Hepatocyte (in vitro differentiated cells): ENCODE measurements at places on chromosomes 6 and 20. TPM values are rescaled to one million over a fixed set of nuclear protein-coding genes. Genes with fewer than 3 reads are reported as not detected.
A peak's percentile ranks its signal among the peaks of the same experiment; 100 is the strongest.

The RIPK1 gene
- 14.0 and 14.6 TPM in 2 replicates for polyA plus RNA-seq

The SLC52A3 gene
- 0.35 and 1.0 TPM in 2 replicates for polyA plus RNA-seq

The STMN3 gene
- polyA plus RNA-seq: 17.3 and 18.2 TPM in 2 replicates

The ASIP gene
- 2.3 and 3.3 TPM in 2 replicates for polyA plus RNA-seq

The PPARD gene
- 17.4 and 20.4 TPM in 2 replicates for polyA plus RNA-seq

The NCOA6 gene
- polyA plus RNA-seq: 22.6 and 23.5 TPM in 2 replicates

The ADGRG6 gene
- 13.9 and 15.0 TPM in 2 replicates for polyA plus RNA-seq

DNA sequence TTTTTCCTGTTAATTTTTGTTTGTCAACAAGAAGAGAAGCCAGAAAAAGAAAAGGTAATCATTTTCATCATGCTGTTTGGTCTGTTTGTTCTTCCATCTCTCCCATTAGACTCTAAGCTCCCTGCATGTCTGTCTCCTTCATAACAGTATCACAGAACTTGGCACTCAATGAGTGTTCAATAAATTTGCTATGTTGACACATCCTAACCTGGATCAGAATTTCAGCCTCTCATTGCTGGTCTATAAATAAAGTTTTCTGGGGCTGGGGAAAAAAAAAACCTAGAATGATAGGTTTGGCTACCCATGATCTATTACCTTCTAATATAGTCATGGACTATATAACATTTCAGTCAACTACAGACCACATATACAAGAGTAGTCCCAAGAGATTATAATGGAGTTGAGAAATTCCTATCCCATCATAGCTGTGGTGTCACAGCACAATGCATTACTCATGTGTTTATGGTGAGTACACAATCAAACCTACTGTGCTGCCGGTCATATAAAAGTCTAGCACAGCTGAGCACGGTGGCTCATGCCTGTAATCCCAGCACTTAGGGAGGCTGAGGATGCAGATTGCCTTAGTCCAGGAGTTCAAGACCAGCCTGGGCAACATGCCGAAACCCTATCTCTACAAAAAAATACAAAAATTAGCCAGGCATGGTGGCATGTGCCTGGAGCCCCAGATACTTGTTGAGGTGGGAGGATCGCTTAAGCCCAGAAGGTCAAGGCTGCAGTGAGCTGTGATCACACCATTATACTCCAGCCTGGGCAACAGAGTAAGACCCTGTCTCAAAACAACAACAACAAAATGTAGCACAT lies 5.9 kb downstream of the NUDT3 start:
- H3K4me1 ChIP-seq: peaks cover 26% of the 10 kb centered on the region
- H3K36me3 ChIP-seq: no peaks in the 10 kb centered on the region
- no peaks in the 10 kb centered on the region for H3K27me3 ChIP-seq
- no peak overlapping the region for H3K4me3 ChIP-seq
- DNase-seq: peak; percentile 40
- peak overlapping the region; percentile 6 for H3K27ac ChIP-seq

- H3K4me3 ChIP-seq: no peak overlapping the region
- no peak for DNase-seq
- H3K27me3 ChIP-seq: no peaks in the 10 kb centered on the region
These were observed 286.2 kb downstream of the PREX1 start for GRCh38 chr20:48541581-48542071.

GRCh38 chr20:62765432-62766070 lies 30.7 kb upstream of the MRGBP start:
- H3K4me3 ChIP-seq: no peak overlapping the region
- DNase-seq: no peak

DNA sequence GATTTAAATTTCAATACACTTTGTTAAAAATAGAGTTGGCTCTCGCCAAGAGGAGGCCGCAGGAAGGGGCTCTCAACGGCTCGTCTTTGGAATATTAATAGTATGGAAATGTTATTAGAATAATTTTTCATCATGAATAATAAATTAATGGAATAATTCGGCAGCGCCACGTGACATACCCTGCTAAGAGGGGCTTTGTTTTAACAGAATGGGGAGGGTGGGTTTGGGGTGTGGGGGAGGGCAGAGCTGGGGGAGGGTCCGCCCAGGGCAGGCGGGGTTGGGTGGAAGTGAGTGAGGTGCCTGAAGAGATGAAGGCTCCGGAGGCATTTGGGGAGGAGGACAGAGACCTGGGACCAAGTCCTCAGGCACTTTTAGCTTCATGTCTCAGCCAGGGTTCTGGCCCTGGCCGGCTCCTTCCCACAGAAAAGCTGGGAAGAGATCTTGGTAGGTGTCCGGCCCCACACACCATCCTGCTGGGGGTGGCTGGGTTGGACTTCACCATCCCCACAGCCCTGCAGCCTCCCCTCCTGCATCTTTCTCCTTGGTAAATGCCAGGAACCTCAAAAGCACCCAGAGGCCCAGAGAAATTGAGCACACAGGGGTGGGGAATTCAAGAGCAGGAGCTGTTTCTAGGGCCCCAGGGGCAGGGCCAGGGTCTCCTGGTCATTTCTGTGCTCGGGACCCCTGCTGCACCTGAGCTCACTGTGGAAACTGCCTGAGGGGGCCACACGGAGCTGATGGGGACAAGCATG lies 93.6 kb upstream of the BHLHE23 start:
- H3K27me3 ChIP-seq: peaks cover 32% of the 10 kb centered on the region
- H3K27ac ChIP-seq: no peak overlapping the region
- H3K4me3 ChIP-seq: no peak overlapping the region

DNA sequence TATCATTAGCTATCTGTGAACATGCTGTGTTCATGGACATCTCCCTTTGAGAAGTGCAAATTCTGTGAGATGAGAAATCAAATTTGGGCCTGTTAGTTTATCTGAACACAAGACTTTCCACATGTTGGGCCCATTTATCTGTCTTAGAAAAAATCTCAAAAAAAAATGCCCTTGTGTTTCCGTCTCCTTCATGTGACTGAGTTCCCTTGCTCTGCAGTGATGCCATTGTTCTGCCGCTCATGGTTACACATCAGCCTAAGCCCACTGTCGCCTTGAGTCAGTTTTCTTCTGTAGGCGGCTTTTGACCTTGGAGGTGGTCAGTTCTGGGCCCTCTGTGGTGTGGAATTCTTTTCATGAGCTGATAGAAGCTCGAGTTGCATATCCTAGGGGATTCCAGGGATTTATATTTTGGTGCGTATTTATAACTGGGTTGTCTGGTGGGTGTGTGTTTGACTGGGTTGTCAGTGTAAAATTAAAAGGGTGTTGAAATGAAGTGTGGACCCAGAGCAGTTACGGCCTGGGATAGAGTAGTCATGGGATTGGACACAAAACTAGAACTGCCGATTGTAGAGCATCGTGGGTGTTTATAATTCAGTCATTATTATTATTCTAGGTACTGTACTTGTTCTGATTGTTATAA lies 156.7 kb downstream of the JARID2 start:
- H3K4me3 ChIP-seq: no peak overlapping the region
- no peak for DNase-seq
- peaks cover 45% of the 10 kb centered on the region for H3K4me1 ChIP-seq
- no peaks in the 10 kb centered on the region for H3K27me3 ChIP-seq
- H3K36me3 ChIP-seq: no peaks in the 10 kb centered on the region
- peak overlapping the region; percentile 66 for H3K27ac ChIP-seq

- no peak for DNase-seq
- H3K27me3 ChIP-seq: peaks cover 5% of the 10 kb centered on the region
- H3K36me3 ChIP-seq: no peaks in the 10 kb centered on the region
- no peak overlapping the region for H3K4me3 ChIP-seq
These were observed 41.8 kb upstream of the SAYSD1 start for GRCh38 chr6:39156801-39157200.

GRCh38 chr6:102387326-102388033 lies 994.0 kb downstream of the GRIK2 start:
- no peaks in the 10 kb centered on the region for H3K27me3 ChIP-seq
- no peak overlapping the region for H3K27ac ChIP-seq
- no peaks in the 10 kb centered on the region for H3K36me3 ChIP-seq

- H3K36me3 ChIP-seq: no peaks in the 10 kb centered on the region
- peak overlapping the region; percentile 42 for H3K27ac ChIP-seq
- no peak for DNase-seq
- no peak overlapping the region for H3K4me3 ChIP-seq
- peaks cover 6% of the 10 kb centered on the region for H3K4me1 ChIP-seq
- no peaks in the 10 kb centered on the region for H3K27me3 ChIP-seq
These were observed 396.3 kb upstream of the EYS start for GRCh38 chr6:66103354-66103753.

DNA sequence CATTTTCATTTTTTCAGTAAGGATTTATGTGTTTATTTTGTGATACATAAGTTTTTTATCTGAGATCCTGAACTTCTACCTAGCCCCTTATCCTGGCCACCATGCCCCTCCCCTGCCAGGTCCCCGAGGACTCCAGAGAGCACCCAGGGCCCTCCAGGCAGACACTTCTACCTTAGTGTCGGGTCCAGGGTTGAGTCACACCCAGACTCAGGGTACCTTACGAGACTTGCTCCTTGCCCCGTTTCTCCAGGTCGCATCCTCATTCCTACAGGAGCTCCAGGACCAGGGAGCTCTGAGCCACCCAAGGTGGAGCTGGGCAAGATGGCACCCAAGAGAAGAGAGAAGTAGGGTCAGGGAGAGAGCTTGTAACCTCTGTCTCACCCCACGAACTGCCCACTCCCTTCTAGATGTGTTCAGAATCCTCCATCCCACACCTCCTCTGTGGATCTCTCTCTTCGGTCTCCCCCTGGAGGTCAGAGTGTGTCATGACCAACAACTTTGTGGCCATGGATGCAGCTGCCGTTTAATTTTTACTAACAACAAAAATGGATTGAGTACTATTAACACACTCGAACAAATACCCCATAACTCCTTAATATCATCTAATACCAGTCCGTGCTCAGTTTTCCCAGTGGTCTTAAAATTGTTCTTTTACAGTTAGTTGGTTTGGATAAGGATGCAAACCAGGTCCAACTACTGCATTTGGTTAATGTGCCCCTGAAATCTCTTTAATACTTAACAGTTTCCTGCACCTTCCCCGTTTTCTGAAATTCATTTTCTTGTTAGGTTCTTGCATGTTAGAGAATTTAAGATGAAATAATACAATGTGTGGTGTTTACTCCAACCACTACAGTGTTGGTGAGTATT lies 130.6 kb upstream of the INSM1 start:
- no peak overlapping the region for H3K4me3 ChIP-seq
- H3K27me3 ChIP-seq: no peaks in the 10 kb centered on the region
- DNase-seq: peak; percentile 70
- H3K27ac ChIP-seq: no peak overlapping the region
- no peaks in the 10 kb centered on the region for H3K36me3 ChIP-seq

DNA sequence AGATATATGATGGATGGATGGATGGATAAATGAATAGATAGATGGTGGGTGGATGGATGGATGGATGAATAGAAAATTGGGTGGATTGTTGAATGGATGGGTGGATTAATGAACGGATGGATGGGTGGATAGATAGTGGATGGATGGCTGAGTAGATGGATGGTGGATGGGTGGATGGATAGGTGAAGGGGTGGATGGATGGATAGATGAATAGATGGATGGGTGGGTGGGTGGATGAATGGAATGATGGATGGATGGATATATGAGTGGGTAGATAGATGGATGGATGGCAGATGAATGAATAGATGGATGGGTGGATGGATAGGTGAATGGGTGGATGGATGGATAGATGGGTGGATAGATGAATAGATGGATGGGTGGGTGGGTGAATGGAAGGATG lies 80.7 kb upstream of the NEDD9 start:
- no peaks in the 10 kb centered on the region for H3K27me3 ChIP-seq
- peaks cover 20% of the 10 kb centered on the region for H3K4me1 ChIP-seq
- H3K4me3 ChIP-seq: no peak overlapping the region
- no peak overlapping the region for H3K27ac ChIP-seq
- no peak for DNase-seq

DNA sequence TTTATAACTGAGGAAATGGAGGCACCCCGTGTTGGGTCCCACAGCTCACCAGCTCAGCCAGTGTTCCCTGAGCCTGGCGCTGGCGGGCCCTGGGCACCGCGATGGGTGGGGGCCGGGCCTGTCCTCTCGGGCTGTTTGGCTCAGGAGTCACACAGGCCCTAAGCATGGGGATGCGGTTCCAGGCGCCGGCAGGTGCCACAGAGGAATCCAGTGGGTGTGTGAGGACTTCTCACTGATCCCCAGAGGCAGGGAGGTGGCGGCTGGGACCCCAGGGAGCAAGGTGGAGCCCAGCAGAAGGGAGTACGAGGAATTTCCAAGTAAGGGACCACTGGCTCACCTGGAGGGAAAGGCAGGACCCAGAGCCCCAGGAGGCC lies 57.5 kb downstream of the IRF4 start:
- no peak overlapping the region for H3K4me3 ChIP-seq
- H3K27ac ChIP-seq: no peak overlapping the region
- no peaks in the 10 kb centered on the region for H3K4me1 ChIP-seq
- no peaks in the 10 kb centered on the region for H3K36me3 ChIP-seq
- no peak for DNase-seq

- H3K27me3 ChIP-seq: peaks cover 35% of the 10 kb centered on the region
- peak overlapping the region; percentile 68 for H3K4me3 ChIP-seq
- DNase-seq: peak; percentile 30
- H3K4me1 ChIP-seq: peaks cover 9% of the 10 kb centered on the region
- H3K36me3 ChIP-seq: no peaks in the 10 kb centered on the region
- H3K27ac ChIP-seq: peak overlapping the region; percentile 91
These were observed 585 bp downstream of the PSMB9 start for GRCh38 chr6:32854376-32855178.

DNA sequence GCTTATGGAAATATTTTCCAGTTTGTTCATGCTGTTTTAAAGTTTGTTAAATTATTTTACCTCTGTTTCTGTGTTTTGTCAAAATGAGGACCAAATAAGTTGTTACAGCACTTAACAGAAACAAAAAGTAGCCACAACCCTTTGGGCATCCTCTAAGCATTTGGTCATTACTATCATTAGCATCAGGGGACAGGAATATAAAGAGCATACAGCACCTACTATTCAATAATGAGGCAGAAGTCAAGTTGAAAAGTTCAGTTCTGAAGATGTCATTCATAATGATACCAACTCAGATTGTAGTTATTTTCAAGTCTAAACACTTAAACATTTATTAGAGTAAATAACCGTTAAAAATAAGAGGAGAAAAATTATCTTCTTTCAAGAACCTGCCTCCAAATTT lies 862.3 kb upstream of the FLRT3 start:
- H3K4me3 ChIP-seq: no peak overlapping the region
- H3K27ac ChIP-seq: no peak overlapping the region
- DNase-seq: no peak
- no peaks in the 10 kb centered on the region for H3K4me1 ChIP-seq

DNA sequence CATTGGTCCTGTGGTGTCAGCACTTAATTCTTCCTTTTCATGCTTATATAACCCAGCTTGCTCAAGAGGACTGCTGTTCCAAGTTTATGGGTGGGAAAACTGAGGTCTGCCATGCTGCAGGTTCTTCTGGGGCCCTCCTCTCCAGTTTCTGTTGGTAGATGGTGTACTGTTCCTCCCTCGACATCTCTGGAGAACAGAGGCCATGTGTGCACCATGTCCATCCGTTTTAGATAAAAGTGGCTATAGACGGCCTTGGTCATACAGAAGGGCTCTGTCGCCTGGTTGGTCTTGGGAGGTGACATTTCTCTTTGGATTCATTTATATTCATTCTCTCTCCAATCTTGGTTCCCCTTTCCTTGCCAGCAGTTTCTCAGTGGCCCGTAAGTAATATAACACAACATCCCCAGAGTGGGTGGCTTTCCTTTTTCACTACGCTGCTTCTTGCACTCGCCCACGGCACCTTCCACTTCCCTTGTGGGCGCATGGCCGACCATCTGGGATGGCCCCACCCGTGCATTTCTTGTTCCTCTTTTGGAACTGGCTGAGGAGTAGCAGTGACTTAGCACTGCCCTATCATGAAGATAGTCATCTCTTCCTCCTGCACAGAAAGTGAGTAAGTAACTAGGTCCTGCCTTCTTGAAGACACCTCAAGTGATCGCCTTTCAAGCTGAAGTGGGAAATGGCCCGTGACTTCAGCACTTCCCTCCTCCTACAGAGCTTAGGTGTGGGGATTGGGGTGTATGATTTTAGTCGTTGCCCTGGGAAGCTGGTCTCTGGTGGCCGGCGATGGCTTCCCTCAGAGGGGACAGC lies 94.2 kb downstream of the RREB1 start:
- peak overlapping the region; percentile 67 for H3K27ac ChIP-seq
- H3K27me3 ChIP-seq: no peaks in the 10 kb centered on the region
- DNase-seq: no peak
- H3K4me3 ChIP-seq: no peak overlapping the region
- no peaks in the 10 kb centered on the region for H3K36me3 ChIP-seq
